Activated CD4-positive, alpha-beta T cell treated with anti-CD3 and anti-CD28 coated beads for 48 hours (primary cell): ENCODE measurements at places on chromosomes 16 and 17.

DNA sequence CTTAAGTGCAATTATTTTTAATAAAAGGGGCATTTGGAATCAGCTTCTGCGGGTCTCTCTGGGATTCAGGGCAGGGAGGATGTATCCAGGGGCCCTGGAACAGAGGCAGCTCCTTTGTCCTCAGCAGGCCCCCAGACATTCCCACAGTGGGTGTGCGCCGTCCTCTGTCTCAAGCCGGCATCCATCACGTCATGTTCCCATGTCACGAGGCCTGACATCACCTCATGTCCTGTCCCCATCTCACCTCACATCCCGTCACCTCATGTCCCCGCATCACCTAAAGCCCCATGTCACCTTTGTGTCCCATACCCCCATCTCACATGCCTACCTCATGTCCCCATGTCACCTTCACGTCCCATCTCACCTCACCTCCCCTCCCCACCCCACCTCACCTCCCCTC, 18.5 kb downstream of the GAA start:
- no peak for DNase-seq

- DNase-seq: no peak
Measured at GRCh38 chr17:39563476-39563875, 44.2 kb downstream of the NEUROD2 start.

GRCh38 chr16:19095654-19096053, 18.1 kb upstream of the ITPRIPL2 start:
- DNase-seq: no peak

GRCh38 chr16:73569266-73569980, 521.5 kb upstream of the ZFHX3 start:
- no peak for DNase-seq

GRCh38 chr17:44780845-44781480, 22.2 kb downstream of the ADAM11 start:
- no peak for DNase-seq

DNA sequence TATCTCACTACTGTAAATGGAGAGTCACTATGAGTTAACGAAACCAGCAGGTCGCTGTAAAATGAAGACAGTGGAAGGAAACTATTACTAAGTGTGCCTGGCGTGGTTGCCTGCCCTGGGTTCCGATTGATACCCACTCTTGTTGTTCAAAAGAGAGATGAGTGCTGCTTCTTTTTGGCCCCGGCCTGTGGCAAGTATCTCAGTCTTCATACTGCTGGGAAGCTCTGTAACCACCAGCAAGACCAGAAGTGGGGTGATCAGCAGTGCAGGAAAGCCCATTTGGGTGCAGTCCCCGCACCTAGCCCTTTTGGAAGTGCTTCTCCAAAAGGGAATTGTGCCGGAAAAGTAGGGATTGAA, 104.5 kb downstream of the SNX29 start:
- peak; percentile 76 for DNase-seq
